Activated T-helper 17 cell treated with anti-CD3 and anti-CD28 coated beads, Interleukin-2, amount 50 U/mL, for 72 hours (primary cell): ENCODE measurements at places on chromosomes 7 and 10.

GRCh38 chr7:97639036-97639435, 92.8 kb upstream of the TAC1 start:
- ATAC-seq = no peak

GRCh38 chr10:131514454-131514853, 202.9 kb upstream of the TCERG1L start:
- peak; percentile 38 for ATAC-seq

GRCh38 chr10:112735041-112735695, 214.9 kb upstream of the TCF7L2 start:
- no peak for ATAC-seq

- ATAC-seq = no peak
Measured at GRCh38 chr7:11833431-11833830, 1.4 kb upstream of the THSD7A start.

GRCh38 chr10:131311661-131312477, at the start of gene TCERG1L:
TSS of gene TCERG1L (minus strand) at chr10:131311721. CDS start at chr10:131311635, 86 bp downstream.
- ATAC-seq = peak; percentile 29

DNA sequence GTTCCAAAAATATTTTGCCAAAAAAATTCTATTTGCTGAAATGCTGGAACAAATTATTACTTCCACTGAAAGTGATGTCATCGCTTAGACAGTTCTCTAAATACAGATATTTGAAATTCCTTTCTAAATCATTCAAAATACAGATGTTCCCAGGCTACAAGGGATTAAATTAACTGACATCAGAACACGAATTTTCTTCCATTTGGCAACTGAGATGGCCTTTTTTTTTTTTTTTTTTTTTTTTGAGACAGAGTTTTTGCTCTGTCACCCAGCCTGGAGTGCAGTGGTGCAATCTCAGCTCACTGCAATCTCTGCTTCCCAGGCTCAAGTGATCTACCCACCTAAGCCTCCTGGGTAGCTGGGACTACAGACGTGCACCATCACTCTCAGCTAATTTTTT, 57.0 kb downstream of the P4HA1 start:
- ATAC-seq = no peak

DNA sequence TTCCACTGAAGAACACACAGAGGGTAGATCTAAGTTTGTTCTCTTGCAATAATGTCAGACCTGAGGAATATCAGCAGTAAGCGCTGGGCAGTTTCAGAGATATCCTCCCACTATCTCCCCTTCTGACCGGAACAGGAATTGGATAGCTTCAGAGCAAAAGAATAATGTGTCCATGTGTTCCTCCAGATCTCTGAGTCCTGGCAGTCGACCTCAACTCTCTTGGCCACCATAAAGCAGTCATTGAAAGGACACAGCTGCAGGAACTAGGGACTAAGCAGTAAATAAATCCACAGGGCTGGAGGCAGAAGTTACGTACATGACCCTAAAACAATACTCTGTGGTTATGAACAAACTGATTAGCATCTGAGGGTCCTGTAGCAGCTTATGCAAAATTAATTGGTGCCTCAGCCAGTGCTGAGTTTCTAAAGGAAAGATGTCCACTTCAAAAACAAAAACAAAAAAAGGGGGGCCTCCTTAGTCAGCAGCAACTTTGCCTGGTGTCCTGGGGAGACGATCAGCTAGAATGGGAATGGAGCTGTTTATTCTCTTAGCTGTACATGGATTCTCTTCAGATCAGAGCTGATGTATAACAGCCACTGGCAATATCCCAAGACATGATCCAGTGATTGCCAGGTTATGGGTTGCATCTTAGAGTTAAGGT, 6.4 kb upstream of the PRTFDC1 start:
- ATAC-seq = no peak
